Caki2 (cell line): ENCODE measurements at places on chromosomes 12 and 14. TPM values are rescaled to one million over a fixed set of nuclear protein-coding genes. Genes with fewer than 3 reads are reported as not detected.

DNA sequence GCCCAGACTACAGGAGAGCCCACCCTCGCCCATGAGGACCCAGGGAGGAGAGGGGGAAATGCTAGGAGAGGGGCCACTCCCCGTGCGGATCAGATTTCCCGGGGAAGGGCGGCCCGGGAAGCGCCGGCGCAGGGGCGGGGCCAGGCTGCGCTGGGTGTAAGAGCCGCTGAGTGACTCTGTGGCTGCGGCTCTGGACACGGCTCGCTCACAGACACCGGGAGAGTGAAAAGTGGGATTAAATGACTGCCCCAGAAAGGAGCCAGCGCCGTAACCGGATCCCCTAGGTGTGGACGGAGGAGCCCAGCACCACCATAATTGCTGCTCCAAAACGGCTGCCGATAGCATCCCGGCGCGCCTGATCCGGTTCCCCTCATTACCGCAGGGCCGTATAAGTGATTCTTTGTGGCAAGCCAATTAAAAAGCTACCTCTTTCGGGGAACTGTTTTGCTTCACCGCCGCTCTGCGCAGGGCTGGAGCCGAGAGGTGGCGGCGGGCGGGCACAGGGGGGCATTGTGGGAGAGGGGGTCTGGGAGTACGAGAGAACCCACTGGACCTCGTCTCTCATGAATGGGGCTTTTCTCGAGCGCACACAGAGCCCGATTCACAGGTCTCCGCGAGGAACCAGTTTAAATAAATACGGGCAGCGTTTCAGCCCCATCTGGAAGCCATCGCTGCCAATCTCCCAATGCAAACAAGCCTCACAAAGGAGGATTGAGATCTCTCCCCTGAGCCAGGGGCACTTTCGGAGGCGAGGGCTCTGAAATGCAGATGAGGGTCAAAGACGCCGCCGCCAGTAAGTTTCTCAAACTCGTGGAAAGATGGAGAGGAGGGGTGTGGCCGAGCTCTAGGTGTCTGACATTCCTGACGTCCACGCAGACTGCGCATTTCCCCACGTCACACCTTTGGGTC is 2.5 kb downstream of the COL2A1 start:
- peak; percentile 27 for DNase-seq

DNA sequence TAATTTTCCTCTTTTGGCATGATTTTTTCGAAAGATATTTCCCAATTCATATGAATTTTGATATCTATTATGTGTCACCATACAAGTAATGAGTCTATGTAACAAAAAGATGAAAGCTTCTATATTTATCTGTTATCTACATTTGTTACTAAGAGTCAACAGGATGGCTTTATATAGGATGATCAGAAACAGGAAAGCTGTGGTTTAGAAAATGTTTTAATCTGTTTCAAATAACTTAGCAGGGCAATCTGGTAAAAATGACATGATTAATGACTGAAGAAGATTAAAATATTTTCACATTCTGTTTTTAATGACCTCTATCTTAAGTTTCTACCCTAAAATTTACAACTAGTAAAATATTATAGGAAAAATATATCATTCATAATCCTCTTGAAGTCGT is 105.8 kb downstream of the MSRB3 start:
- no peak for DNase-seq

- peak; percentile 12 for DNase-seq
Observed at GRCh38 chr14:24390701-24391468, 7.9 kb upstream of the NYNRIN start.

DNA sequence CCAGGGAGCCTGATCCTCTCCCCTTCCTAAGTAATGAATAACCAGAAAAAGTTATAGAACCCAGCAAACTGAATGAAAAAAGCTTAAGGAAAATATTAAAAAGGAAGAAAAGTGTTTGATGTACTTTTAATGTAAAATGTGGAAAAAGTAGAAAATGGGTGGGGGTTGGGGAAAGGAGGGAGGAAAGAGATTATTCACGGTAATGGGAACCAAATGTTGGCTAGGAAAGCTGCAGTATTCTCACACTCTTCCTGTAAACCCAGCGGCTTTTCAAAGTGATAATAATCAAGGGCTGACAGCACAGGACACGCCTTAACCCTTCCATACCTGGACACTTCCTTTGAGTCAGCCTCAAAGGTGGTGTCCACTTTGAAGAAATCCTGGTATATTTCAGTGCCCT is 139.2 kb downstream of the TGFB3 start:
- DNase-seq = no peak

DNA sequence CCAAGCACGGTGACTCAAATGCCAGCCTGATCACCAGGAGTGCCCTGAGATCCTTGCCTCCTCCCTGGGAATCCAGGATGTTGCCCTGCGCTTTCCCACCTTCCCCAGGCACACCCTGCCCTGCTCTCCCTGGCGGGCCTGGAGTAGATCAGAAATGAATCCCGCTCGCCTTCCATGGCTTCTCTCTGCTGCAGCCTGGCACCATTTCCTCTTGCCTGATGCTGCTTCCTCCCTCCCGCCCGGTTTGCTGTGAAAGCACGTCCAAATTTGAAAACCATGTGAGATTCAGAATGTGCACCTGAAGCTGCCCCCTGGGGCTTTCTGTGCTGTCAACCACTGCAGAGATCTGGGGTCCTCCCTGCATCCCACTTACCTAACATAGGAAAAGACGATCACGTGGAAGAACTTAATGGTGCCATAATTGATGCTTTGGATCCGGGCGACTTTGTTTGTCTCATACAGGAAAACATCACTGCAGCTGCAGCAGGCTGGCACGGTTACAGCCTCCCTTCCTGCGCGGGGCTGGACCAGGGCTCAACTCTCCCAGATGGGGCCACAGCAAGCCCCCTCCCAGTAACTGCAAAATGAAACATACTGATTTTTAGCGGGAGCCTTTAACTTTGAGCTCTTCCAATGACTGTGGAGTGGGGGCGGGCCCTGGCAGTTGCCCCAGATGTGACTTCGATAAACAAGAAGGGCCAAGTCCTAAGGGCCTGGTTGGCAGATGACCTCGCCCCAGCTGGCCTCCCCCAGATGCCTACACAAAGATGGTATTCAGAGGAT is 24.9 kb upstream of the C12orf76 start:
- DNase-seq = no peak

GRCh38 chr14:87601036-87601435 is 391.9 kb downstream of the GALC start:
- no peak for DNase-seq

- no peak for DNase-seq
Observed at GRCh38 chr14:89955022-89955744, 544 bp upstream of the TDP1 start.

- DNase-seq = no peak
Observed at GRCh38 chr12:33825442-33825841, 196.9 kb upstream of the ALG10 start.

GRCh38 chr14:61705017-61705416 is 9.7 kb downstream of the HIF1A start:
- no peak for DNase-seq

GRCh38 chr12:67937822-67938221 is 51.4 kb upstream of the IFNG-AS1 start:
- no peak for DNase-seq

DNA sequence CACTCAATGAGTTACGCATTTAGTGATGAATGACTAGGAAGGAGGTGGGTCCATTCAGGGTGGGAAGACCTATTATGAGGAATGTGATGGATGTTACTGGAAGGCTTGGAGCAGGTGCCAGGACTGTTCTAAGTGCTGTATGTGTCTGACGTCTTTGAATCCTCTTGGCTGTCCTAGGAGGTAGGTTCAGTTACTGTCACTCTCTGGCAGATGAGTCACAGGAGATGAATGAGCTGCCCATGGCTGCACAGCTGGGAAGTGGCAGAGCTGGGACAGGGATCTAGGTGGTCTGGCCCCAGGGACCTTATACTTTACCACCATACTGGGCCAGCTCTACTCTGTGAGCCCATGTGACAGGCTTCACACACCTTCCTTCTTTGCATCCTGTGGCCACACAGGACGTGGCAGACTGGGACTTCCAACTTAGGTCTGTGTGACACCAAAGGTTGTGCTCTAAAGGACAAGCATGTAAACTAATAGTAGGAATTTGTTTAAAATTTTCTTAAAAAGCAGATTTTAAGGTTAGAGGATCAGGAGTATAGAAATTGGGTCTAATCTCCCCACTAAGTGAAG is 24.0 kb downstream of the TCTN1 start:
- DNase-seq = no peak

- DNase-seq = no peak
Observed at GRCh38 chr14:42001431-42001830, 394.8 kb downstream of the LRFN5 start.

DNA sequence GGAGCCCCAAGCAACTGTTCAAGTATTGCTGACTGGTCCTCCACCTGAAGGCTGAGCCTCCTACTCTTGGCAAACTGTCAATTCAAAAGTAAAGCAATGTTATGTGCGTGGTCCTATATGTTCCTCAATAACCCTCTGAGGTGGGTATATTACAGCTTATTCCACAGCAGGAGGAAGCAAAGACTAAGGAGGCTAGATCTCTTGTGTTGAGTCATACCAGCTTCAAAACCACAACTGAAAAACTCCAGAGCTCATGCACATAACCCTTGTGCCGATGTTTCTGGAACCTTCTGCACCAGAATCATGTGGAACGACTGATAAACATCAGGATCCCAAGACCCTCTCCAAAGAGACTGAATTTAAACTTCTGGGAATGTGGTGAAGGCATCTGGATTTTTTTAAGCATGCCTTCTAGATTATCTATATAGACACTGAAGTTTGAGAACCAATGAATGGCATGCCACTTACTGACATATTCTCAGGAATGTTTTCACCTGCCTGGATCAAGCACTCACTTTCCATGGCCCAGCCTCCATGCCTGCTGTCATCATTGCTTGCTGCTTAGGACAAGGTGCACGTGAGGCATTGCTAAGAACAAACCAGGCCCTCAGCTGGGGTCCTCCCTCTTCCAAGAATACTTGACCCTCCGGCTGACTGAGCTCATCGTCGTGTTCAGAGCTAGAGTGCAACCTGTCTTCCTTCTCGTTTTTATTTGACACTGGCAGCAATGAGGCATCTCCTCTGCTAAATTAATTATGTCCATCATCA is 194.7 kb downstream of the BCL11B start:
- no peak for DNase-seq

DNA sequence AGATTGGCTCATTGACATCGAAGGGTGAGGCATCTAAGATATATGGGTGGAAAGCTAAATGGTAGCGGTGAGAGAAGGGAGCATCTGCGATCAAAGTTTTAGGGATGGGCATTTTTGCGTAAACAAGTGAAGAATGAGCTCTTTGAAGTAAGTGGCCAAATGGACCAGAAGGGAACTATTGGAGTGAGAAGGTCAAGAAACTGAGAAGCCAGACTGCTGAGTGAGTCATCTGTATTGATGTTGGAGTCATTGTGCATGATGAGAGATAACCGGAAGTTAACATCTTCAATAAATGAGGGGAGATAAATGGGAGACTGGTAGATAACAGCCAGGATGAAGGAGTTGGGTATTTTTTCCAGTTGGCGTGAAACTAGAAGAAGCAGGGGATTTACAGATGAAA is 271.9 kb upstream of the PDE3A start:
- DNase-seq = no peak

DNA sequence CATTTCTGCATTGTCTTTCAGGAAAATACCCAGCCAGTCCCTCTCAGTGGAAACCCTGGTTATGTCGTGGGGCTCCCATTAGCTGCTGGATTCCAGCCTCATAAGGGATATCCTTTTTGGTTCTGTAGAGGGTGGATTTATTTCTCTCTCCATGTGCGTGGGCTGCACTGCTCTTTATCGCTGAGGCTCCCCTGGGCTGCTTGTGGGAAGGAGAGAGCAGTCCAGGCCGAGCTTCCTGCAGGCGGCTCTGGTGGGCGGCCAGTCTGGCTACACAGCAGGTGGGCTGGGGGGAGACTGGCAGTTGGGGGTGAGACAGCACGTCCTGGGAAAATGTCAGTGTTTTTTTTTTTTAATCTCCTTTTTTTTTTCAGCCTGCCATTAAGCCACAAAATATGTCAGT is 27.6 kb downstream of the TCTN1 start:
- DNase-seq = no peak

DNA sequence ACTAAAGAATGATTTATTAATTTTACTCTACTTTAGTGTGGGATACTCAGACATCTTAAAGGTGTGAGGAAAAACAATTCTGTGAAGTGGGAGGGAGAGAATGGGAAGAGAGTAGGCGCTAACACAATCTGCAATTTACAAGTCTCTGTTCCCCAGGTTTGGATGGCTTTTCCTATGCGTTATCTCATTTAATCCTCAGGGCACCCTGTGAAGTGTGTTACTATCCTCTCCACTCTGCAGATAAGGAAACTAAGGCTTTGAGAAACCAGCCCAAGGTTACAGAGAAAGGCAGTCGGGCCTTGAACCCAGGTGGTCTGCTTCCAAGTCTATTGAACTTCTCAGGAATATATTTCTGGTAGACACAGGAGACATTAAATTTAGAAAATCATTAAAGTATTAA is 36.2 kb upstream of the TUBA1C start:
- no peak for DNase-seq

DNA sequence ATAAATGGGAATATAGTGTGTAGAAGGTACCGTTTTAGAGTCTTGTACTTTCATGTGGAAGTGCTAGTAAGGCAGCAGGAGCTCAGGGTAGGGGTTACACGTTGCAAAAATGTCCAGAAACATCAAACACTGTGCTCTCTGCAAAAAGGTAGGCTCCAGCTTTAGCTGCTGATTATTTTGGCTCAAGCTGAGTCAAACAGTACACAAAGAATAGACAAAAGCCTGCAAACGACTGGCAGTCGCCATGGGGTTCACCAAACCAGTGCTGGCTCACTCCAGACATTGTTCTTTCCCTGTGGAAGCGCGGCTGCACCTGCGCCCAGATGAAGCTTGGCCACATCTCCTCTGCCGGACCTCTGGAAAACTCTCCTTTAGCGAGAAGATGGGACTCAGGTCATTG is 45.3 kb upstream of the NAA30 start:
- DNase-seq = no peak

- DNase-seq = no peak
Observed at GRCh38 chr12:1829306-1829900, 9.0 kb downstream of the LRTM2 start.

GRCh38 chr14:91361233-91361811 is 56.3 kb downstream of the CCDC88C start:
- DNase-seq = no peak

- no peak for DNase-seq
Observed at GRCh38 chr12:4330203-4330602, 9.2 kb downstream of the TIGAR start.

- peak; percentile 12 for DNase-seq
Observed at GRCh38 chr12:103930787-103931735, 851 bp downstream of the HSP90B1 start.

GRCh38 chr12:30877105-30877875 is 49.3 kb upstream of the TSPAN11 start:
- DNase-seq = no peak

Gene GALNT8
- total RNA-seq = not detected in 2 replicates

Gene KCNA5
- not detected in 2 replicates for total RNA-seq

Gene EID3
- total RNA-seq = 4.9 and 6.8 TPM in 2 replicates

Gene DENND5B
- 8.3 and 27.7 TPM in 2 replicates for total RNA-seq

Gene DNAJC22
- total RNA-seq = 22.0 and 23.6 TPM in 2 replicates

Gene RARG
- total RNA-seq = 25.2 and 28.6 TPM in 2 replicates

Gene CD4
- not detected in 2 replicates for total RNA-seq

Gene TMEM106C
- total RNA-seq = 212 and 223 TPM in 2 replicates

Gene CACNA2D4
- total RNA-seq = not detected in 2 replicates

Gene CIROP
- total RNA-seq = not detected in 2 replicates

Gene TEX52
- total RNA-seq = not detected in 2 replicates

Gene ZDHHC22
- total RNA-seq = 0.03 TPM in 1 of 2 replicates, not detected in the other

Gene INHBC
- total RNA-seq = not detected in 2 replicates

Gene C12orf60
- 3.6 and 7.1 TPM in 2 replicates for total RNA-seq
